ENCODE measurements at places on chromosomes 13 and 19.

DNA sequence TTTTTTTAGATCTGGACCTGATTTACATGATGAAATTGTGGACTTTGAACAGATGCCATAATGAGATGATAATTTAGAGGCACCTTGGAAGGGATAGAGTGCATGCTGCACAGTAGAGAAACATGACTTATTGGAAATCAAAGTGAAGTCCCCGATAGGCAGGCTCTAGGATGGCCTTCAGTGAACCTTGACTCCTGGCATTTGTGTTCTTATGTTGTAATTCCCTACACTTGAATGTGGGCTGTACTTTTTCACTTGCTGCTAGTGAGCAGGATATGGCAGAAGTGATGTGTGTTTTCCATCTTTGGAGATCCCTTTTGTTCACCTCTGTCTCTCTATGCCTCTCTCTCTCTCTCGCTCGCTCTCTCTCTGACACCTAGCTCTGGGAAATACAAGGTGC lies 1614.6 kb downstream of the PCDH9 start:
- DNase-seq = no peak

DNA sequence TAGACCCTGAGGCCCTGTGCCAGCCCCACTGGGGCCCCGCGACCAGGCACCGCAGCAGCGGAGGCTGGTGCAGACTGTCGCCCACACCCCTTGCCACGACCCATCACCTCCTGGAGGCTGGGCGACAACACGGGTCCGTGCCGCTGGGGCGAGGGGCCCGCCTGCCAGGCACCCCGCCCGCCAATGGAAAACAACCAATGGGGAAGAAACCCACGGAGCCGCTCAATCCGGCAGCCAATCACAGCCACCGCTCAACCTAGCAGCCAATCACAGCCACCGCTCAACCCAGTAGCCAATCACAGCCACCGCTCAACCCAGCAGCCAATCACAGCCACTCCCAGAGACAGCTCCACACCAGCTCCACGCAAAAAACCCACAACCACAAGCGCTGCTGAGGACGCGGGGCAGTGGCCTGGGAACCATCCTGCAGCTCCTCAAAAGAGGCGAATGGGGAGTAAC lies 29.7 kb downstream of the GPX4 start:
- DNase-seq = peak; percentile 70

DNA sequence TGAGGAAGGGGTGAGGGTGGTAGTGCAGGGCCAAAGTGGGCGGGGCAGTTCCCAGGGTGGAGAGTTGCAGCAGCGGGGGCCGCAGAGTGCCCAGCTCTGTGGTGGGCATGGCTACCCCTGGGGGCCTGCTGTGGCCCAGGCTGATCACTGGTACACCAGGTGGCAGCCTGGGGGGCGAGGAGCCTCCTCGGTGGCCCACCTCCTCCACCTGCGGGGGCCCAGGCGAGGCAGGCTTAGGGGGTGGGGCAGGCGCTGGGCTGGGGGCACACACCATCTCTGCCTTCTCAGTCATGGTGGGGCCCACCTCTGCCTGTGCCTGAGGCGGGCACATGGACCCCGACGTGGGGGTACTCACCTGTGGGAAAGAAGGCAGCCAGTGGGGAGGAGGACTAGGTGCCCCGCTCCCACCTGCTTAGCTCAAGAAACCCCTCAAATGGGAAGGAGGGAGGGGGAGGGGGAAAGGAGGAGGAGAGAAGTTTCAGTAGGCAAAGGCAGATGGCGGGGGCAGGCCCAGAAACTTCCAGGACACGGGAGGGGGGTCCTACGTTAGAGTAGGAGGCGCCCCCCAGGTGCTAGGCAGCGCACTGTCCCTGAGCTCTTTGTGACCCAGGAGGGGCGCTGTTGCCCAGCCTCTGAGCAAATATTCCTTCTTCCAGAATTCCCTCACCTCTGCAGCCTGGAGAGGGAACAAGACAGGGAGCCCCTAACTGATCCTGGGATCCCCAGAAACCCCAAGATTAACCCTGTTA lies 1.6 kb downstream of the LYL1 start:
- no peak for DNase-seq

- DNase-seq = peak; percentile 97
These were observed at the start of gene ZNF444 for GRCh38 chr19:56140583-56141416. TSS of gene ZNF444 (plus strand) at chr19:56141287. CDS start at chr19:56146912, 5,625 bp downstream.

- DNase-seq = no peak
These were observed 30.2 kb upstream of the SLC15A1 start for GRCh38 chr13:98782654-98783053.
